Glutamatergic neuron (in vitro differentiated cells): ENCODE measurements at places on chromosomes 7 and 10. TPM values are rescaled to one million over a fixed set of nuclear protein-coding genes. Genes with fewer than 3 reads are reported as not detected.

DNA sequence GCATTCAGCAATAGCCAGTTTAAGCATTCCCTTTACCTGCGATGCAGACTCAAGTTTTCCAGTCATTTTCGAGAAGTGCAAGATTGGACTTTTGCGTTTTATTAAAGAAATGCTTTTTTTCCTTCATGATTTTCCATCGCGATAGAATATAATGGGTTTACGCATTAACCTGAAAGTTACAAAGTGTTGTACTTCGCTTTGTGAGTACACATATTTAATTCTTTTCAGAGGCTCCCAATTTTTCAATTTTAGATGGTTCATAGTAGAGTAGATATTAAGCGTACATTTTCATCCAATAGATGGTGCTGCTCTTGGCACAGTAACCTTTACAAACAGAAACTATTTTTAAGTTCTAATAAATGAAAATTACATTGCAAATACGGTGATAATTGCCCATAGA is 1.3 kb downstream of the PTPRZ1 start:
- DNase-seq, result no peak
- H3K36me3 ChIP-seq, result no peaks in the 10 kb centered on the region
- peaks cover 23% of the 10 kb centered on the region for H3K4me1 ChIP-seq
- H3K4me3 ChIP-seq, result peak overlapping the region; percentile 100

DNA sequence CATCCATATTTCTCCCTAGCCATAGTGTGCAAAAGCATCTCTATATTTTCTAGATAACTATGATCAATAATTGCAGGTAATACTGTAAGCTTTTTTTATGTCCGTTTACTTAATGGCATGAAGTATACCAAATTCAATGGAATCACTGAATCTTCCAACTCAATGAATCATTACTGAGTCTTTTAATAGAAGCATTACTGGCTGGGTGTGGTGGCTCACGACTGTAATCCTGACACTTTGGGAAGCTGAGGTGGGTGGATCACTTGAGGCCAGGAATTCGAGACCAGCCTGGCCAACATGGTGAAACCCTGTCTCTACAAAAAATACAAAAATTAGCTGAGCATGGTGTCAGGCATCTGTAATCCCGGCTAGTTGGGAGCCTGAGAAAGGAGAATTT is 372.5 kb downstream of the BMPER start:
- no peak overlapping the region for H3K27ac ChIP-seq
- peaks cover 6% of the 10 kb centered on the region for H3K36me3 ChIP-seq
- no peaks in the 10 kb centered on the region for H3K27me3 ChIP-seq
- H3K4me1 ChIP-seq, result no peaks in the 10 kb centered on the region
- DNase-seq, result no peak

GRCh38 chr7:94832051-94832450 is 75.3 kb upstream of the PPP1R9A start:
- no peak for DNase-seq
- no peak overlapping the region for H3K27ac ChIP-seq
- H3K36me3 ChIP-seq, result no peaks in the 10 kb centered on the region

DNA sequence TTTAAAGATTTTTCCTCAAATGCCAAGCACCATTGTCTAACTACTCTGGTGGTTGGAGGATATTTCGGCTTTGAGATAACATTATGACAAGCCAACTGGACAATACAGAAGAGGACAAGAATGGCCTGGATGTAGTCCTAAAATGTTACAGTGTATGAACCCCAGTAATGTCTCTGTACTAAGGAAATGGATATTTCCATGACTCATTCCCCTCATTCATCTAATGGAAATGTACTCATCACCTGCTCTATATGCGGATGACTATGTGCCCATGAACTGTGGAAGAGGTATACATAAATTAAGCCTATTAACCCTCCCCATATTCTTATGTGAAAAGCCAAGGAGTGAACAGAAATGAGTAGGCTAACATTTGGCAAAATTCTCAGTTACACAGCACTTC is 207.9 kb downstream of the CACNA2D1 start:
- peaks cover 46% of the 10 kb centered on the region for H3K4me1 ChIP-seq
- DNase-seq, result no peak
- H3K27ac ChIP-seq, result peak overlapping the region; percentile 78
- H3K27me3 ChIP-seq, result no peaks in the 10 kb centered on the region

DNA sequence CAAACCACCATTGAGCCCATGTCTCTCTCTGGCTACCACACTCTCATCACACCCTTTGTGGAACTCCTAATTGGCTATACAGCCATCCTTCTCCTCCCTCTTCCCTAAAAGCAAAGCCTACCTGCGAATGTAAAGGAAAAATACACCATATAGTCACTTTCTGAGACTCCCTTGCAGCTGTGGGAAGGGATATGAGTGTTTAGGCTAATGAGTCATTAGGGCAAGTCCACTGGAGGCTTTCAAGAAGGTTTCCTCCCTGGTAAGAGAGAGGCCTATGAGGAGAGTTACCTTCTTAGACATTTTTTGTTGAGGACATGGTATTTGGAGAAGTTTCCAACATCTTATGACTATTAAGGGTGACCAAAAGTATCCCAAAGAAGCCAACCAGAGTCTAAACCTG is 4.1 kb upstream of the TMEM243 start:
- H3K27me3 ChIP-seq, result peaks cover 7% of the 10 kb centered on the region
- H3K4me1 ChIP-seq, result no peaks in the 10 kb centered on the region
- H3K36me3 ChIP-seq, result no peaks in the 10 kb centered on the region
- H3K4me3 ChIP-seq, result no peak overlapping the region

- H3K4me3 ChIP-seq, result no peak overlapping the region
- no peak for DNase-seq
- H3K27me3 ChIP-seq, result peaks cover 12% of the 10 kb centered on the region
- no peaks in the 10 kb centered on the region for H3K4me1 ChIP-seq
- no peak overlapping the region for H3K27ac ChIP-seq
Observed at GRCh38 chr10:7672341-7673134, 5.8 kb upstream of the ITIH5 start.

DNA sequence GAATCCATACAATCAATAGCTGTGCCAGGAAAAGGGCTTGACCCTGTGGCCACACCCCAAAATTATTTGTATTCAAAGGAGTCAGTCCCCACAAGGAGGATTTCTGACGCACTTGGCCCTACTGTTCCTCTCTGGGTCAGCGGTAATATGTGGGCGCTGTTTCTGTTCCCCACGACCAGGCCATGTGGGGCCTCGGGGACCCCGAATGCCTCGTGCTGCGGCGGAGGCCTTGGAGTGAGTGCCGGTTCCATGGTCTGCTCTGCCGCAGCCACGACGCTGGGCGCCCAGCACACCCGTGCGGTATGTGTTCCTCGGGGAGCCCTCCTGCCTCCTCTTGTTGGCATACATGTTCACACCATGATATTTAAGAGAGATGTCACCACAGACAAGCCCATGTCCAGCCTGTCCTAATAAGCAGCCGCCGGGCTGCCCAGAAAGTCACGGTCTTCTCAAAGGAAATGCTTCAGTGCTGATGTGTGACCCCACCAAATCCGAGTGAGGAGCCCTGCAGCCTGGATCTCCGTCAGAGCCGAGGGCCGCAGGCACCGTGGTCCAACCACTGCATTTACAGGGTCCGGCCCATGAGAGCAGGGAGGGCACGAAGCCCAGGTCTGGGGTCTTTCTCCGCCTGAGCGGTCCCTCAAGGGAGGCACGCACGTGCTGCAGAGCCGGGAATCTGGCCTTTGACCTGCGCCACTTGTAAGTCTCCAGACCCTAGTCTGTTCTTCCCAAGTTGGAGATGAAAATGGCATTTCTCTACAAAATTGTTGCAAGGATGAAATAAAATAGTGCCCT is 36.0 kb downstream of the EN2 start:
- peaks cover under 1% of the 10 kb centered on the region for H3K36me3 ChIP-seq
- DNase-seq, result no peak
- H3K27me3 ChIP-seq, result peaks cover 6% of the 10 kb centered on the region
- no peak overlapping the region for H3K27ac ChIP-seq
- H3K4me3 ChIP-seq, result no peak overlapping the region

DNA sequence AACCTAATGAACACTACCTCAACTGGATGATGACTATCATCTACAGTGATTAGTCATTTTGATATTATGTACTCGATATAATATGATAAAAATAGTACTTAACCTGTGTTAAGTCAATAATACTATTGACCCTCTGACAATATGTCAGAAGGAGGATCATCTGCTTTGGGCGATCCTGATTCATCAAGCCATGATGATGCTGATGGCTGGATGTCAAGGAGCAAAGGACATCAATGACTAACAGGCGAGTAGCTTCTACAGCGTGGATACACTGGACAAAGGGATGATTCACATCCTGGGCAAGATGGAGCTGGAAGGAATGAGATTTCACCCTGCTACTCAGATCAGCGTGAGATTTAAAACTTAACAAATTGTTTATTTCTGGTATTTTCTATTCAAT is 94.4 kb upstream of the SKAP2 start:
- DNase-seq, result no peak
- no peak overlapping the region for H3K27ac ChIP-seq
- H3K36me3 ChIP-seq, result no peaks in the 10 kb centered on the region
- H3K4me1 ChIP-seq, result no peaks in the 10 kb centered on the region
- H3K27me3 ChIP-seq, result no peaks in the 10 kb centered on the region
- H3K4me3 ChIP-seq, result no peak overlapping the region

GRID2IP gene
- 0.66 TPM for total RNA-seq

TRIM56 gene
- 0.61 TPM for total RNA-seq

- H3K4me3 ChIP-seq, result no peak overlapping the region
- peaks cover 13% of the 10 kb centered on the region for H3K4me1 ChIP-seq
- H3K36me3 ChIP-seq, result no peaks in the 10 kb centered on the region
- DNase-seq, result no peak
- no peaks in the 10 kb centered on the region for H3K27me3 ChIP-seq
- H3K27ac ChIP-seq, result no peak overlapping the region
Observed at GRCh38 chr10:11098666-11099065, 81.0 kb downstream of the CELF2 start.

DNA sequence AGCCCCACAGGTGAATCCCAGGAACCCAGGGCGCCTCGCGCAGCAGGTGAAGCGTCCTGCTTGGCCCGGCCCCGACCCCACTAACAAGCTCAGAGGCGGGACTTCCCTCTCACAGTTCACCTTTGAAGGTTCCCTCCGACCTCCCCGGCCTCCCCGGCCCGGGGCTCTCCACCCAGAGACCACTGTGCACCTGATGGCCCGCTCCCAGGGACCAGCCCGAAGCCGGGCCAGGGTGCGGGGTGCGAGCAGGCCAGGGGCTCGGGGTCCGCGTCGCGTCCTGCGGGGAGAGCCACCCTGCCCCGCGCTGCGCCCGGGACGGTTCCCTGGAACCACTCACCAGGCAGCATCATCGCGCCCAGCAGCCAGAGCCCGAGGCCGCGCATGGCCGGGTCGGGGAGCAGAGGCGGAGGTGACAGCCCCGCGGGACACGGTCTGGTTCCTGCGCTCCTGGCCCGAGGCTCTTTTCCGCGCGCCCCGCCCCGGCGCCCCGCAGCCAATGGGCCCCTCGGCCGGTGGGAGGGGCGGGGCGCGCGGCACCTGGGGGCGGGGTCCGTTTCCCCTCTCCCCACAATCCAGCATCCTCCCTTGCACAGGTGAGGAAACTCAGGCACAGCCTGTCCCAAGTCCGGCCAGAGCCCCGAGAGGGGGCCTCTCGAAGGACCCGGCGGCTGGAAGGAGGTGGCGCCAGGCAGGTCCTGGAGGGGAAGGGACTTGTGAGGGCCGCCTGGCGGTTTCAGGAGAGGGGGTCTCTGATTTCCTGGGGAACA is at the start of gene ADAM8:
Gene ADAM8 (minus strand): TSS at position 434 of the 767 bp plus-strand sequence. CDS start 51 bp downstream, at position 383.
- H3K4me1 ChIP-seq, result peaks cover 6% of the 10 kb centered on the region
- H3K27me3 ChIP-seq, result peaks cover 2% of the 10 kb centered on the region
- H3K4me3 ChIP-seq, result no peak within 1 kb of the TSS
- H3K36me3 ChIP-seq, result no peaks in the 10 kb centered on the region
- peak; percentile 63 for DNase-seq
- H3K27ac ChIP-seq, result no peak within 1 kb of the TSS

DNA sequence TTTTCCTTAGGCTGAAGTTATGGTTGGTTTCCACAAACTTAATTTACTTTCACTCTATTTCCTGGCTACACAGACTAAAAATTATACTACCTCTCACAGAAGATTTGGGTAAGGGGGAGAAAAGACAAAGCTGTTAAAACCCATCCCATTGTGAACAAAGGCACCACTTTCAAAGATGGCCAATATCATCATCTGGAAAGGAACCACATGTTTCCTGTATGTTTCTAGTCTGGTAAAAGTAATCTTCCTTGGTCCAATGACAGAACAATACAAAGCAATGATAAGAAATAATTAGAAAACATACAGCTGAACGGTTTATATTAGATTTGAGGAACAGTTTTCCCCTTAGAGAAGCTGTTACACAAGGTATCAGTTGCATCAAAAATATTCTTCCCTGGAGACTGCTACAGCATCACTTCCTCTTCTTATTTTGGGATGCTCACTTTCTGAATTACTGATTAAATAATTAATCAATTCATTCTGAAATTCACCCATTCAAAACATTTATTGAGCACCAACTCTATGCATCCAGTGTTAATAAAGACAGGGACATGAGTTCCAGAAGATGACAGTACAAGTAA is 8.5 kb upstream of the SFR1 start:
- H3K36me3 ChIP-seq, result no peaks in the 10 kb centered on the region
- H3K4me3 ChIP-seq, result no peak overlapping the region
- no peak overlapping the region for H3K27ac ChIP-seq
- peaks cover 1% of the 10 kb centered on the region for H3K27me3 ChIP-seq

GRCh38 chr10:49512121-49512809 is 26.7 kb downstream of the ERCC6 start:
- H3K4me3 ChIP-seq, result no peak overlapping the region
- no peaks in the 10 kb centered on the region for H3K36me3 ChIP-seq
- H3K27me3 ChIP-seq, result peaks cover 3% of the 10 kb centered on the region
- peaks cover 3% of the 10 kb centered on the region for H3K4me1 ChIP-seq
- H3K27ac ChIP-seq, result no peak overlapping the region

PPP1R17 gene
- 657 TPM for total RNA-seq

PDE6C gene
- not detected for total RNA-seq

GRCh38 chr7:96388620-96389383 is 66.9 kb upstream of the SLC25A13 start:
- no peaks in the 10 kb centered on the region for H3K27me3 ChIP-seq
- no peak overlapping the region for H3K27ac ChIP-seq
- H3K4me3 ChIP-seq, result no peak overlapping the region

- H3K27me3 ChIP-seq, result peaks cover 7% of the 10 kb centered on the region
- H3K27ac ChIP-seq, result no peak overlapping the region
- H3K36me3 ChIP-seq, result peaks cover 6% of the 10 kb centered on the region
Observed at GRCh38 chr10:35579726-35580422, 25.3 kb upstream of the GJD4 start.

- no peak overlapping the region for H3K27ac ChIP-seq
- no peak for DNase-seq
- peaks cover 59% of the 10 kb centered on the region for H3K27me3 ChIP-seq
- H3K36me3 ChIP-seq, result peaks cover 30% of the 10 kb centered on the region
Observed at GRCh38 chr10:129853562-129853903, 110.5 kb downstream of the EBF3 start.
